NB4 (cell line): ENCODE measurements at places on chromosomes 5 and 9.

DNA sequence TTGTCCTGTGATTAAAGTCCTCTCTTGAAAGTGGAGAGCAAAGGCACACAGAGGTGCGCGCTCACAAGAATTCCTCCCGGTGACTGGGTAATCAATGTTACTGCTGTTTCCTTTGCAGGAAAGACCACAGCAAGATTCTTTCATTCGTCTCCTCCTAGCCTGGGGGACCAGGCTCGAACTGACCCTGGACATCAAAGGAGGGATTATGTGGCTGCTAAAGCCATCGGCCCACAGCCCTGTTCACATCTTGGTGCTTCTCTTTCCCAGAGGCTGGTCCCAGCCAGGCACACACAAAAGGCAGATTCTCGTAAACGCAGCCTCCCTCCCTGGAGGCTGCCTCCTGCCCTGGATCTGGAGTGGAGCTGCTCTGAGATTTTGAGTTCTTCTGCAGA lies 230.9 kb downstream of the FANCC start:
- DNase-seq: no peak

DNA sequence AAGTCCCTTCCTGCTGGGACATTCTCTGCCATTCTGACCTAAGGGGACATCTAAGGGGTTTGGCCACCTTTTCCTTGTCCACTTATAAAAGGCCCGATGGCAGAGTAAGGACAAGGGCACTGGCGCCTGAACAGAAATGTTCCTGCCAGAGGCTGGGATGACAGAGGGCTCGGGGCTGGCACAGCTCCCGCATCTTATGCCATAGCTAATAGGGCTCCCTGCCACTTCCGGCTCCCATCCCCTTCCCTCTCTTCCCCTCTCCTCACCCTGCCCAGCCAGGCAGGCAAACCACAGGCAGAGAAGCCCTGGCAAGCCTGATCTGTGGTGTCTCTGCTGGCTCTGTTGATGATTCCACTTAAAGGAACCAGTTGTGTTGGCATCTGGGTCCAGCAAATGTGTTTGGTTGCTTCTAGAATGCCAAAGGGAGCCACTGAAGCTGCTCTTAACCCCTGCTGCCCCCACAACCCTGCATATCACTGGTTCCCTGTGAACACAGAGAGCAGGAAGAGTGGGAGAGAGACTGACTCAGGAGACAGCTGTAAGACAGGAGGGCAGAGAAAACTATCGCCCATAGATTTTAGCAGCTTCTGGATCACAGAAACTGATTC lies 18.4 kb upstream of the ADRA1B start:
- DNase-seq: no peak

DNA sequence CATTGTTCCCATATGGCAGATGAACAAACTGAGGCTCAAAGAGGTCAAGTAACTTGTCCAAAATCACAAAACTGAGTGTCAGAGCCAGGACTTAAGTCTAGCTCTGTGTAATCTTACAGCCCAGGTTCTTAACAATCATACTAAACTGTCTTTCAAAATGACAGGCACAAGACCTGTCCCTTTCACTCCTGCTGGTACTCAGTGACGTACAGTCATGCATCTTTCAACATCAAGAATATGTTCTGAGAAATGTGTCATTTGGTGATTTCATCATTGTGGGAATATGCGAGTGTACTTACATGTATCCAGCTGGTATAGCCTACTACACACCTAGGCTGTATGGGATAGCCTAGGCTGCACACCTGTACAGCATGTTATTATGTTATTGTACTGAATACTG lies 646.8 kb upstream of the WWC1 start:
- peak; percentile 1 for DNase-seq

DNA sequence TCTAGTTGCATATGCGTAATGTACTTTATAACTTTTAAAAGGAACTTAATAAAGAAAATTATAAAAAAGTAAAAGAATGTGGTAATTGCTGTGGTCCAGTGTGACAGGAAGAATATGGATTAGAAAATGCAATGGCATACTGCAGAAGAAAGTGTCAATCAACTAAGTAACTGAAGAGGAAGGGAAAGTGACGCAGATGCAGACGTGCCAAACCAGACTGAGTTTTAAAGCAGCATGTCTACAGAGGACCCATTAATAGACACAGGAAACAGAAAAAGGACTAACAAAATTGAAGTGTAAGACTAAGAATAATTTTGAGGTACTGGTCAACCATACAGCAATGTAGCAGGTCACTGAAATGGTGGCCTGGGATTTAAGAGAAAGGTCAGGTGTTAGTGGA lies 73.3 kb downstream of the DPYSL3 start:
- DNase-seq: peak; percentile 34

GRCh38 chr9:93291536-93292287 lies 107.8 kb downstream of the WNK2 start:
- DNase-seq: no peak

DNA sequence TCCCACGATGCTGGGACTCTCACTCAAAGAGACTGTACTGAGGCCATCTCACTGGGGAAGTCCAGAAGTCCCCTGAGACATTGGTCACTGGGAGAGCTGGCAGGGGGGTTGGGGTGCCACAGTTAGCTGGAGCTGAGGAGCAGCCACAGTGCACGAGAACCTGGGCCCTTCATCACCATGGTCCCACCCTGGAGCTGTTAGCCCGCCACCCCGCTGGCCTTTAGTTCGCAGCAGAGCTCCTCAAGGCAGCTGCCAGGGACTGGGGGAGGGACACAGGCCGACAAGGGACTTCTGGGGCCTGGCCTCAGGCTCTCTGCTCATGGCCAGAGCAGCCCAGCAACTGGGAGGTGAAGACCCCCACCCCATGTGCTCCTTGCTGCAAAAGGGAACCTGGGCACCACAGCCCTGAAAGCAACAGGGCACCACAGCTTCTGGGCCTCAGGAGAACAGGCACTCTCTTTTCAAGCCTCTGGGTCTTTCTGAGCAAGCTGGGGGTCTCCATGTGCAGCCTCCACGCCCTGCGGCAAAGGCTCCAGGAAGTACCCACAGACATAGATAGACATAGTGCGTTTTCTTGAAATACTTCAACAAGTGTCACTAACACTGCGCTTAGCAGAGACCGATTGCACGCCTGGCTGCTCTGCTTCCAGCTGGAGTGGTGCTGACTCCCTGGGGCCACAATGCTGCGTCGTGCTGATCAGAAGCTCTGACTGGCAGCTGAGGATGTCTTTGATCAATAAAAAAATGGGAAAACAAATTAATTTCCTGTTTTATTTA lies 46.0 kb downstream of the VAV2 start:
- DNase-seq: peak; percentile 30

DNA sequence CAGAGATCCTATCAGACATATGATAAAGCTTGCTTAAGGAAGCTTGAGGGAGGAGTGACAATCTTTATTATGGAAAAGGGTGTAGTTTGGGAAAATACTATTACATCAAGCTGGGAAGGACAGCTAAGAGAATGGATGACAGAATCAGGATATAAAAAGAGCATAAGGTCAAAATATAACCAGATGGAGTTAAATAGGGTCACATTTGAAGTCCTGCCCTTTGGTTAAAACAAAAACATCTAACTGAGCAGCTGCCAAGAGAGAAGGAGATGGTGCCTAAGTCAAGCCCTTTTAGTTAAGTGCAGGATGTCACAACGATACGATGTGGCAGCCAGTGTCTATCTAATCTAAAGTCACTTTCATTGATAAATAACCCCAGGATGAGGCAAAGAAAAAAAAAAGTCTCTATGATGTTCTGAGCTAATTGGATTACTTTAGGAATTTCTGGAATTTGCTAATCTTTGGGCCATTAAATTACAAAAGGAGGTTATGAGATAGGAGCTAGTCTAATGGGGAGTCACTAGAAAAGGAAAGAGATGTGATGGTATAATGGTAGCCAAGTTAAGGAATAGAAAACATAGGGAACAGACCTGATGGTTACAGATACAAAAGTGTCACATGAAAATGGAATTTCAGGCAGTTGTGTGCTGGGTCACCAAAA lies 365.2 kb downstream of the PDE4D start:
- DNase-seq: no peak

DNA sequence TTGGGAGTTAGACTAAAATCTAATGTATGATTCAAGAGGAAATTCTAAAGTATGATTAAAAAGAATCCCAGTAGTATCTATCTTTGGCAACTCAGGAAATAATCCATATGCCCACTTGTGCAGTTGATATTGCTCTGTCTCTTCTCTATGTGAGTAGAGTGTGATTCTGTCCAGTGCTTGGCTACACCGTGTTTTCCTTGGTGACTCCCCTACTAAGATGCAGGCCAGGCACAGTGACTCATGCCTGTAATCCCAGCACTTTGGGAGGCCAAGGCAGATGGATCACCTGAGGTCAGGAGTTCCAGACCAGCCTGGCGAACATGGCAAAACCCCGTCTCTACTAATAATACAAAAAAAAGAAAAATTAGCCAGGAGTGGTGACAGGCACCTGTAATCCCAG lies 495.4 kb downstream of the MAT2B start:
- no peak for DNase-seq

GRCh38 chr5:19777363-19777762 lies 210.6 kb downstream of the CDH18 start:
- DNase-seq: no peak

DNA sequence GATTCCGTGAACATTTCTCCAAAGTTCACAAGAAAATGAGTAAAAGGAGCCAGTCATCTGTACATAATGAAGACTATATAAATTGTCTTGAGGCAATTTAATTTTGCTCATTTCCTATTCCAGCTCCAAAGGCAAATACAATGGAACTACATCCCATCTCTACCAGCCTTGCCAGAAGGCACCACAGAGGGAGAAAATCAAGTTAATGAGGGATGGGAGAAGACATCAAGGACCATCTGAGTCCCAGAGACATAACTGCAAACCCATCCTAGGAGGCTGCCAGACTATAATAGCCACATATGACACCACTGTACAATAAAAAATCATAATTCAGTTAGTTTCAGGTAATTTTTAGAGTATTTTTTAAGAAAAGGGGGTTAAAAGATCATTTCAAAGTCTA lies 136.3 kb upstream of the RGMB start:
- no peak for DNase-seq

- DNase-seq: no peak
Observed at GRCh38 chr5:137316346-137316736, 182.8 kb downstream of the SPOCK1 start.

- DNase-seq: no peak
Observed at GRCh38 chr5:157672976-157673375, 1.6 kb downstream of the C5orf52 start.

DNA sequence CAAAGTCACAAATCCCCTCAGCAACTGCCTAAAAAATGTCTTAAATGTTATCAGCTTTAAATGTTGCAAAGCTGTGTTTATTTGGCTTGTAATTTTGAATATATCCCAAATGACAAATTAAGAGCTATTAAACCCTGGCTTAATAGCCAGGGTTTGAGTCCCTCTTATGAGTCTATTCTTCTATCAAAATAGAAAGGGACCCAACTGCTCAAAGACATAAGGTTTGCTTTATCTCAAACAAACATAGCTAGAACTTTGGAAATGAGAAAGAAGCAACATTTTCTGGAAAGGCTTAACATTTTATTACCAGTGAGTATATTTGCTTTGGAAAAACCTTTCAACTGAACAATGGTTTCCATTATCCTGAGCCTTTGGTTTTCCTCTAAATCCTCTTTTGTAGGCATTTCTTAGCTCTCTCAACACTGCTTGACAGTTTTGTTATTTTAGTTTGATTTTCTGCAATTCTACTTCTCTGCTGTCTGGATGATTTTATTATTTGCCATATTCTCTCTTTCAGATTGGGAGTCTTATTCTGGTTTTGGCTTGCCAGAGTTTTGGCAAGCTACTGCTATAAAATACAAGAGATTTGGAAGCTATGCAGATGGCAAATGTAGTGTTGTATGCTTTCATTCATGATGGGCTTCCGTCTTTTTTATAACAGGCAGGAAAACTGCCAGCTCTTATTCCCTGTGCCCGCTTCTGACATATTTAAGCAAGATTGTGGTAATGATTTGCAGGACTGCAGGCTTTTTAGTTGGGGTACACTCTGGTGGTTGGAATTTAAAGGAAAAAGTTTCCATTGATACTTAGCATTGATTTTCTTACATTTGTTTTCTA lies 734.9 kb downstream of the DTWD2 start:
- DNase-seq: no peak

- peak; percentile 83 for DNase-seq
Observed at GRCh38 chr5:95822542-95823181, at the start of gene GLRX. Gene GLRX, minus strand, starts transcription at chr5:95822726. Its CDS starts 64 bp downstream, at chr5:95822662.

DNA sequence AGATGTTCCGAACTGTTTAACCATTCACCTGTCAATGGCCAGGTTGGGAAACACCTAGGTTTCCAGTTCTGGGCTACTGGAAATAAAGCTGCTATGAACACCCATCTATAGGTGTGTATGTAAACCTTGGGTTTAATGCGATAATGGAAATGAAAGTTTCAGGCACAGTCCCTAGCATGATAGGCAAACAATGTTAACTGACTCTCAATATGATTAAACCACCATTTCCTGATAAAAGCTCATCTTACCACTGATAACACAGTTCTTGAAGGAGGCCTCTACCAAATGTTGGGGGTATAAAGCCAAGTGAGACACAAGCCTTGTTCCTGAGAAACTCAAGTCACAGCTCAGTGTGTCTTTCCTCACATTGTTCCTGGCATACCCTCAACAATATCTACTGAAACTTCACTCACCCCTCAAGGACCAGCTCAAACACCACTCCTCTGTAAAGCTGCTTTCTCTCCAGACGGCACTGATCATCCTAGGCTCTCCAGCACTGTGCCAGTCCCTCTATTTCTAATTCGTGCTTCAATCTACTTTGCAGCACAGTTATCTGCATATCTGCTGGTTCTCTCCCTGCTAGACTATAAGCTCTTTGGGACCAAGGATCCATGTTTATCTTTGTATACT lies 15.8 kb downstream of the RAB14 start:
- DNase-seq: no peak

DNA sequence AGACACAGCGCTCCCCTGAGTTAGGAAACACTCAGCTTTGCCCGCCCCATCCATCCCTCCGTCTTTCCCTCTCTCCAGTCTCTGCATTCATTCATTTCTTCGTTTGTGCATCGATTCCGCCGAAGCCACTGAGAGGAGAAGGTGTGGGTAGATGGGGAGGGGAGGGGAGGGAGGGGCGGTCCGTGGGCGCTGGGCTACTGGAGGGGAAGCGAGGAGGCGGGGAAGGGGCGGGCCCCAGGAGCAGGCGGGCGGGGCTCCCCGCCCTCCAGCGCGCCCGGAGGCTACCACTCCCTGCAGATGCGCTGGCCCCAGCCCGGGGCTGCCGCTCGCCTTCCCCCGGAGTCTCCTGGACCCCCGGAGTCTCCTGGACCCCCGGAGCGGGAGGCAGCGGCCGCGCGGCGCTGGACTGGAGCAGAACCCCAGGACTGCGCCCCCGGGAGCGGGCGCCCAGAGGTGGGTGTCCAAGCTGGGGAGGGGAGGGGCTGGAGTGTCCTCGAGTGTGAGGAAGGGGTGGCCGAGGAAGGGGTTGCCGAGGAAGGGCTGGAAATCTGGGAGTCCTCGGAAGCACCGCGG lies 159.5 kb downstream of the C9orf152 start:
- DNase-seq: peak; percentile 90

DNA sequence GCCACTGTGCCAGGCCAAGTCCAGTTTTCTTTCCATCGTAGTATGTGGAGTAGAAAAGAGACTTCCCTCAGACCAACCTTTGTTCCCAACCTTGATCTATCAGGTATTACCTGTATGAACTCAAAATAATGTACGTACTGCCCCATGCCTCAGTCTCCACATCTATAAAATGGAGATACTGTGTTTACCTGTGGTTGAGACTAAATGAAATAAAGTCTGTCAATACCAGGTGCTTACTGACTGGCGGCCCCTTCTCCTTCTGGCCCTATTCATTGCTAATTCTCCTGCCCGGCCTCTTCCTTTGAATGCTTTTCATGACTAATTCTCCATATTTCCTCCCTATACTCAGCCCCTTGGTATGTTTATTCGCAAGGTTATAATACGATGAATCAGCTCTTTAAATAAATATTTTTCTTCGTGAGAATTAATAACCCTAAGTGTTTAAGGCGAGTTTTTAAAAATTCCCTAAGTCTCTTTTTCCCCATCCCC lies 89.6 kb upstream of the BASP1 start:
- DNase-seq: no peak
